ENCODE measurements at places on chromosomes 12 and 14.
A peak's percentile ranks its signal among the peaks of the same experiment; 100 is the strongest.

- DNase-seq: no peak
These were observed 41.2 kb upstream of the PTCSC3 start for GRCh38 chr14:36217732-36218131.

DNA sequence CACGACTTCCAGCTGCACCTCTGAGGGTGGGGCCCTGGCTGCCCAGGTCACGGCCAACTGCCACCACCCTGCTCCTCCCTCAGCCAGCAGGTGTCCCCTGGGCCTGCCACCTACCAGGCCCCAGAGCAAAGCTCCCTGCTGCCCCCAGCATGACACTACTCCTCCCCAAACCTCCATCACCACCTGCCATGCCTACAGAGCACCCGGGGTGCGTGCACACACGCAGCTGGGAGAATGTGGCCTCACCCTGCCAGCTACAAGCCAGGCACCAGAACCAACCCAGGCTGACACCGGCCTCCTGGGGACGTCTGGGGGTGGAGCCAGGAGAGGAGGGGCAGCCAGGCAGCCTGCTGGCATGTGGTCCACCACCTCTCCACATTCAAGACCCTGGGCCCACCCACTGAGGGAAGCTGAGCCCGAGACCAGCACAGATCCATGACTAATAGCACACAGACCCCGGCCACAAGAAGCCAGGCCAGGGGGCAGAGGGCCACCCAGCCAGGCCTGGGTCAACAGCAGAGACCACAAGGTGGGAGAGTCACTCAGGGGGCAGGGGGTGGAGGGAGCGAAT, 3.4 kb downstream of the JAG2 start:
- no peak for DNase-seq

GRCh38 chr14:58954901-58955861, 233.3 kb upstream of the DAAM1 start:
- no peak for DNase-seq

DNA sequence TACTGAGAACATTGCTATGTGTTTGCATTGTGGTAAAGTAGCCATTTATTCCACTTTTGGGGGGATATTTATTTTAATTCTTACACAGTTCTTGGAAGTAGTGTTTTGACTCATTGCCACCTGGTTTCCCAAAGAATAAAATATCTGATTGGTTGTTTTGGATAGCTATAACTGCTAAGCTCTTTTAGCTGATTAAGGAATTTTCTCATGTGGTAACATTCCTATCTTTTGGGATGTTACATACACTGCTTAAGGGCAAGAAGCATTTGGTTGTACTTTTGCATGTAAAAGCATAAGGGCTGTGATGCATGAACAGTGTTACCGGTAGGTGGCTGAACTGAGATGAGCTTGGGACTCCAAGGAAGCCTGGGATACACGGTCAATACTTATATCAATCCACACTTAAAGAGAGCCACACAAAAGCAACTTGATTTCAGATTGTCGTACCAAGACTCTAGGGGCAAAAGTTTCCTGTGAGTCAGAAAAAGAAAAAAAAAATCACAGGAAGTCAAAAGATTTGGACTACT, 71.4 kb upstream of the PRKD1 start:
- DNase-seq: no peak

DNA sequence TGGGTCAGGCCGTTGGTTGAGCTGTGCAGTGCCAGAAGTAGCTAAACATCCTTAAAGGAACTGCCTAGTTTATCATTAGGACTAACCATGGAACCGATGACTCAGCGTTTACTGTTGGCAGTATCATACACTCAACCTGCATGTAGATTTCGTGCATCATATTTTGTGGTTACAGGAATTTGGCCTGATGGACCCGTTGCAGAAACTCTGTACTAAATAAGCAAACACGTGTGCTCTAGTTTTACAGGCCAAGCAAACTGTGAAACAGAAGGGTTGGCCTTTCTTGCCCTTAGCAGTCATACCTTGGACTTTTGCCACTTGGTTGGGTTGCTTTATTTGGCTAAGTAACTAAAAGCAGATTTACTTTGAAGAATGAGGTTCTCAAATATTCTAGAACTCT, 35.6 kb downstream of the DGLUCY start:
- DNase-seq: peak; percentile 86

DNA sequence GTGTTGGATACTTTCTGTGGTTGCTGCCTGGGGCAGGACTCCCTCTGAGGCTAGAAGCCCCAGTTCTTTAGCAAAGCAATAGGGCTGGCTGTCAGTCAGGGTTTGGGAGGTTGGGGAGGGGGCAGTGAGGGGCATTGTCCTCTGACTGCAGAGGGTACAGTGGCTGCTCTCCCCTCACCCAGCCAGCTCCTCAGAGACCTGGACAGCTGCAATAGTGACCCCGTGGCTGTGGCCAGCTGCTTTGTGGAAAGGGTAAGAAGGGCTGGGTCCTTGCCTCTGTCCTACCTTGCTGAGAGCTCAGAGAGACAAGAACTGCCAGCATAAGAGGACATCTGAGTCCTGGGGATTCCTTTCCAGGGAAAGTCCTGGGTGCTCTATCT, 25.8 kb downstream of the PLEKHG3 start:
- DNase-seq: no peak

GRCh38 chr14:70830998-70831781, 21.9 kb upstream of the MAP3K9 start:
- DNase-seq: no peak

DNA sequence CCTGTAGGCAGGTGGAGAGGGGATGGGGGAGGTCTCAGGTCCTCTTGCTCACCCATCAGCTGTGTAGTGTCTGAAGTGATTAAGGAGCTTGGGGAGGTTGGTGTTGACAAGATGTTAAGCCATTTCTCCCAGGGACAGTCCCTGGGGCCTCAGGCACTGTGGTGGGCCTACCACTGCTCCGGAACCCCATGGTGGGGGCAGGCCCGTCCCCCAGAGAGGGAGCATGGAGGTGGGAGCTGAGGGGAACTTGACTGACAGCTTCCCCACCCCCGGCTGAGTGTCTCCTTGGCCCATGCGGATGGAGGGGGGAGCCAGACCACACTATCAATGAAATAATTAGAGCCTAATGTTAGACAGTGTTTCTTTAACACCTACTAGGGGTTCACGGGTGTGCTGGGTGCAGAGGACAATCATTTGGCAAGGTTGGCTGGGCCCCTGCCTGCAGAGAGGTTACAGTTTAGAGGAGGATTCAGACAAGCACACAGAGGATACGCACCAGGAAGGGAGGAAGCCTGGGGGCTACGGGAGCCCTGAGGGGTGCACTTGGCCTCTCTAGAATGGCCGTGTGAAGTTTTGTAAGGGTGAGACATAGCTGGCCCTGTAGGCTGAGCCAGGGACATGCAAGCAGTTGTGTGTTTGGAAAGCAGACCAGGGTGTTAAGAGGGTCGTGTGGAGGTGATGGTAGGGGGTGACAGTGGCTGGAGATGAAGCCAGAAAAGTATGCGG, 19.3 kb upstream of the KRT80 start:
- DNase-seq: no peak

GRCh38 chr12:107895966-107896365, 121.5 kb downstream of the ASCL4 start:
- DNase-seq: no peak

GRCh38 chr12:13179211-13180074, 17.1 kb upstream of the EMP1 start:
- DNase-seq: peak; percentile 12

DNA sequence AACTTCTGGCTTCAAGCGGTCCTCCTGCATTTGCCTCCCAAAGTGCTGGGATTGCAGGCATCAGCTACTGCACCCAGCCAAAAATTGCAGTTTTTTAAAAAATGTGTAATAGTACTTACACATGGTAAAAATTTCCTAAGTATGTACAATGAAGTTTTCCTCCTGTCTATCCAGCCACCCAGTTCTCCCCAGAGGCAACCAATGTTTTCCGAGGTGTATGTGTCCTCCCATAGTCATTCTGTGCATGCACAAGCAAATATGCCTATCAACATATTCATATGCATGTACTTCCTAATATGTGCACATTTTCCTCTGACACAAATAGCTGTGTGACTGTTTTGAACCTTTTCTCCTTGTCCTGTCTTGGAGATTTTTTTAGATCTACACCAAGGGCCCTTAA, 195.0 kb downstream of the SLC5A8 start:
- DNase-seq: no peak

- no peak for DNase-seq
These were observed 262.7 kb downstream of the SYT1 start for GRCh38 chr12:79127271-79127751.

GRCh38 chr12:55065535-55065934, 45.8 kb downstream of the NEUROD4 start:
- DNase-seq: no peak

DNA sequence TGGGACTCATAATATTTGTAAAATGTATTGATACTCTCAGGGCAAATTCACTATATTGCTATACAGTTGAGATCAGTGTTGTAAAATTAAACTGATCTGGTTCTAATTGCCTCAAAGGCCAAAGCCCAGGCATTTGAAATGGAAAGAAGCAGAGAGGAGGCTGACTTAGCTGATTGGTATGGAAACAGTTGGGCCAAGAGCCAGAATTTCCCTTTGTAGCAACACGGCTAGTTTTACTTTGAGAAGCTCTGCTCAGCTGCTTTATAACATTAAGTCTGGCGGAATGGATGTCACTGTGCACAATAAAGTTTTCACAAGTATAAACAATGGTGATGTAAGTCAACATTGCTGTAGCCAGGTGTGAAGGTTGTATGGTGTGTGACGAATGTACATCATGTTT, 186.4 kb downstream of the MSRB3 start:
- DNase-seq: no peak

DNA sequence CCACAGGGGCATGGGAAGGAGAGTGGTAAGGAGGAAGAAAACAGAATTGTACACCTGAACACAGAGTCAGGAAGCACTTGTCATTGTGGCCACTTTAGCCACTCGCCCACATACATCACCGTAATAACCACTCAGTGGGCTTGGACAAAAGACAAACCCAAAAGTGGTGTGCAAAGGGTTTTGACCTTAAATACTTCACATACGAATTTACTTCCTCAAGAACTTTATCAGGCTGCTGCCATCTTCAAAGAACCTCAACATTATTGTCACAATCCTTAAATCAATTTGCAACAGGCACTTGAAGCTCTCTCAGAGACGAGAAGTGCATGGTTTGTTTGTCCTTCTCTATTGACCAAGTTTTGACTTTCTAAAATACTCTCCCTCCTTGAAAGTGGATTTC, 187.3 kb upstream of the EGLN3 start:
- DNase-seq: no peak

GRCh38 chr12:121776190-121777098, 17.0 kb downstream of the RHOF start:
- DNase-seq: peak; percentile 59

GRCh38 chr12:24045816-24046257, 96.4 kb upstream of the SOX5 start:
- DNase-seq: no peak

DNA sequence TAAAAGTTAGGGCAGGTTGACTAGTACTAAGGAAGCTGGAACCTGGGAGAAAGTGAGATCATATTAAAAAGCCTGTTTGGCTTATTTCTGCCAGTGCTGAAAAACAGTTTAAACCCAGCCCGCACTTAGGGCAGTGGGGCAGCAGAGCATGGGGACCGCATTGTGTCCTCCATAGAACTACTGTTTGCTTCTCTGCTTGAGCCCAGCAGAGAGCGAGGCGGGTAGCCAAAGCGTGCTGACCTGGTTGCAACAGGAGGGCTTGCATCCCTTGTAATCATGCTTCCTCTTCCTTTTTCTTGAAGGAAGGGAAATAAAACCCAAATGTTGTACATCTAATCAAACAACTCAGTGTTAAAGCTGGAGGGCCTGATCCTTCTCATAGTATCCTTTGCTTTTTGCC, 82.5 kb upstream of the HOXC13 start:
- no peak for DNase-seq

- DNase-seq: no peak
These were observed 6.0 kb downstream of the CCDC60 start for GRCh38 chr12:119340578-119340977.

DNA sequence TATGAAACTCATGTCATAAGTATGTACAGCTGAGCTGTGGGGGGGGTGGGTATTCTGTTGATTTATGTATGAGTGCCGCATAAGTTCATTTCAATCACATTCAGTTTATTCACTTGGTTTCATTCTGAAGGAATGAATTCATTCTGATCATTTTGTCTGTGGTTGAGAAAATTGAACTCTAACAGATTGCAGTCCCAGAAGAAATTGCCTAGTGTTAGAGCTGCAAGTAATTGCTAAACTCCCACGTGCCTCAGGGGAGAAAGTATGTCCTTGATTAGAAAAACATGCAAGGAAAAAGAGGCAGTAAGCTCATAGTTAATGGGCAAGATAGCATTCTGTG, 442.4 kb upstream of the MGAT4C start:
- DNase-seq: no peak

- DNase-seq: no peak
These were observed 5.8 kb upstream of the LYZ start for GRCh38 chr12:69342421-69342820.

DNA sequence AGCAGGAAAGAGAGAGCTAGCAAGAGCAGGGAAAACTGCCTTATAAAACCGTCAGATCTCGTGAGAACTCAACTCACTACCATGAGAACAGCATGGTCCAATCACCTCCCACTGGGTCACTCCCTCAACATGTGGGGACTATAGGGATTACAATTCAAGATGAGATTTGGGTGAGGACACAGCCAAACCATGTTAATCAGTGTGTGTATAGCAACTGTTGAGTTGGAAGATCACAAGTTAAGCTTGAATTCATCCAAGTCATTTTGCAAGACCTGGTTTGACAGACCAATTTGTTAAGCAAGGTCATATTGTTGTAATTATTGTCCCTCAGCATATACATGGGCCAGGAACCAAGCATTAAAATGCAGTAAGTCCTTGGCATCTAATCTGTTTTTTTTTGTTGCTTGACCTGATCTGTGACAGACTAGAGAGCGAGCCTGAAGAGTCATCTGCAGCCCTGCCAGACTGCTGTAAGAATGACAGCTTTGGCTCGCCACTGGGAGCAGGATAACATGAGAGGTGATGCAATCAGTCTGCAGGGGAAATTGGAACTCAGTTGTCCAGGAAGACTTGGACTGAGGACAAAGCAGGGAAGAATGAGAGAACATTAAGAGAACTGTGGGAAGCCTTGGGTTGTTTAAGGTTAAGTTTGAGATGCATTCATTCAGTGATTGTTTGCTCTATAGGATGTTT, 297.6 kb upstream of the SEL1L start:
- DNase-seq: no peak

DNA sequence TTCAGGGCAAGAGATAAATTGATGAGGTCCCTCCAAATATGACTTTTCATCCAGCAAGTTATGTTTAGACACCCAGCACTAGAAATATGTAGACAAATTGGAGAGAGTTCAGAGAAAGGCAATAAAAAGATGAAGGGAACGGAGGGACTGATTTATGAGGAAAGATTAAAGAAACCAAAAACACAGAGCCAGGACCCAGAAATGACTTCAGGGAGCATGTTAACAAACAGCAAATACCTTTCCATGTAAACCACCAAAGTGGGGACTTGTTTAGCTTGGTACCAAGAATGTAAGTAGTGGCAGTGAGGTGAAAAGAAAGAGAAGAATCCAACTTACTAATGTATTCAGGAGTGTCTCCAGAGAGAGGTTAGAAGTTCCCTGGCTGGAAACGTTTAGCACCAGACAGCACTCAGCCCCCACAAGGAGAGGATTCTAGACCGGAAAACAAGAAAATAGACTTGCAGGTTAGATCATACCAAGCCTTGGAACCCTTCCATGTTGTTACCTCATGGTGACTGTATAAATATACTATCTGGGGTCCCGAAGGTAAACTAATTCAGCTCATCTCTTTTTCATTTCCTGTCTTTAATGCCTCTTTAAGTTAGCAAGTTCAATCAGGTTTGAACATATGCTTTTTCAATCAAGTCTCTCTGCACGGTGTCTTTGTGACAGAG, 79.2 kb downstream of the TBC1D30 start:
- no peak for DNase-seq
